ENCODE measurements at places on chromosomes 4 and X. TPM values are rescaled to one million over a fixed set of nuclear protein-coding genes. Genes with fewer than 3 reads are reported as not detected.

DNA sequence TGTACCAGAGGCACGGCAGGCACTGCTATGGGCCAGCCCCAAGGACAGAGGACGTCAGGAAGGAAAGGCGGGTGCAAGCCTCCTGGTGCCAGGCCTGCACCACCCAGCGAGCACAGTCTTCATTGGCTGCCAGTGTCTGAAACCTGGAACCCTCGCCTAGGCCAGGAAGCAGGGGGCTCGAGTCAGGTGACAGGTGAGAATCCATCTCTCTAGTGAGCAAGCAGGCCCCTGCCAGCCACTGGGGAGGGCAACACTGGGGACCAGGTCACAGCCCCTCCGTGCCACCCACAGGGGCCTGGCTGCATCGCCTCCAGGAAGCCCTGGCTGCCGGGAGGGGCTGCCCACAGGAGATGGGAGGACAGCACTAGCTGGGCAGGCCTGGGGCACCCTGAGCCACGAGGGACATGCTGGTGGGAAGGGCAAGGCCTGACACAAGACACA, 6.9 kb upstream of the HAUS3 start:
- peak; percentile 35 for DNase-seq

DNA sequence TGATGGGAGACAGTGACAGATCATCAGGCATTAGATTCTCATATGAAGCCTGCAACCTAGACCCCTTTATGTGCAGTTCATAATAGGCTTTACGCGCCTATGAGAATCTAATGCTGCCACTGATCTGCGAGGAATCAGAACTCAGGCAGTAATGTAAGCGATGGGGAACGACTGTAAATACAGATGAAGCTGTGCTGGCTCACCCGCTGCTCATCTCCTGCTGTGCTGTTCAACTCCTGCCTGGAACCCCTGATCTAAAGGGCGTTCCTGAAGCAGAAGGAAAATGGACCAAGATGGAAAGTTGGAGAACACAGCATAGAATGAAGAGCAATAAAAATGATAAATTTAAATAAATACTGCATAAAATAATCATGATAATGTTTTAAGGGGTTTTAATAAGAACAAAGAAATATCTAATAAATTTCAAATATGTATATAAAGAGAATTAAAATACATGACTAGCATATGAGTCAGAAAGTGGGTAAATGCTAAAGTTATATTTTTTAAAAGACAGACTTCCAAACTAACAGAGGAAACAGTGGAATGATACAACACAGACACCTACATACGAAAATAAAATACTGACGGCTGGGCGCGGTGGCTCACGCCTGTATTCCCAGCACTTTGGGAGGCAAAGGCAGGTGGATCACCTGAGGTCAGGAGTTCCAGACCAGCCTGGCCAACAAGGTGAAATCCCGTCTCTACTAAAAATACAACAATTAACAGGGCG, 59.2 kb downstream of the RBM47 start:
- DNase-seq: no peak

DNA sequence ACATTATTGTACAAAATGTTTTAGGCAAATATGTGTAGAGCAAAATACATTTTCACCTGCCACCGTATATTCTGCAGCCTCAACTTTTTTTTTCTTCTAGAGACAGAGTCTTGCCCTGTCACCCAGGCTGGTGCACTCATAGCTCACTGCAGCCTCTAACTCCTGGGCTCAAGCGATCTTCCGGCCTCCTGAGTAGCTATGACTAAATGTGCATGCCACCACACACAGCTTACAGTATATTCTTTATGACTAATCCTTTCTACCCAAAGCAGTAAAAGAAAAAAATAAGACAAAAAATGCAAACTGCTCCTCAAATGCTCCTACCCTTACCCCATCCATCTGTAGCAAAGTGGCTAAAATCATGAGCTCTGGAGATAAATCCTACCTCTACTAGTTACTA, 426.3 kb downstream of the KCNIP4 start:
- DNase-seq: no peak

- no peak for DNase-seq
Observed at GRCh38 chrX:132433551-132433950, 55.3 kb downstream of the MBNL3 start.

DNA sequence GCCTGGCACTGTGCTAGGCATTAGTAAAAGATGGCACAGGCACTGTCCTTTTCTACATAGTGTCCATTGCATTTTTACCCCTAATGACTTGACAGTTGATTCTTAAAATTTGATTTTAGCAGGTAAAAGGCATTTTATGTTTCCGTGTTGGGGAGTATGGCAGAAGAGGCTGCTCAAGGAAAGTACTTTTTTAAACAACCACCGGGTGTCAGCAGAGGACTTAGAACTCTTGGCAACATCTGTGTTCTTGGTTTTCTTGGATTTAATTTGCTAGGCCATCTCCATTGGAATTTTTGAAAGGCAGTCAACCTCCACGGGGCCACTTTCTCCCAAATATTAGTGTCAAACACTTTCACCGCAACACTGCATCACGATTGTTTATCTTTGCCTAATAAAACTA, 102.9 kb downstream of the TSPAN7 start:
- peak; percentile 25 for DNase-seq

Gene RPL10
- polyA plus RNA-seq: 2,858 TPM

Gene HTR2C
- not detected for polyA plus RNA-seq

Gene FAM149A
- 32.4 TPM for polyA plus RNA-seq

Gene CHRDL1
- 18.3 TPM for polyA plus RNA-seq

All from kidney (tissue), 22 donors.